SK-MEL-5 (cell line): ENCODE measurements at places on chromosomes 16 and 17. TPM values are rescaled to one million over a fixed set of nuclear protein-coding genes. Genes with fewer than 3 reads are reported as not detected.

CHD9NB gene
- 1.2 and 1.9 TPM in 2 replicates for total RNA-seq

SOX15 gene
- total RNA-seq = not detected in 2 replicates

GRCh38 chr16:717450-718245 lies 2.7 kb downstream of the METRN start:
- no peak for DNase-seq

GRCh38 chr17:11241611-11242226 lies 706 bp downstream of the SHISA6 start:
- no peak for DNase-seq

GRCh38 chr16:21989133-21989532 lies 11.8 kb downstream of the PDZD9 start:
- DNase-seq = no peak
